MCF 10A (cell line): ENCODE measurements at places on chromosomes 16 and 17.

DNA sequence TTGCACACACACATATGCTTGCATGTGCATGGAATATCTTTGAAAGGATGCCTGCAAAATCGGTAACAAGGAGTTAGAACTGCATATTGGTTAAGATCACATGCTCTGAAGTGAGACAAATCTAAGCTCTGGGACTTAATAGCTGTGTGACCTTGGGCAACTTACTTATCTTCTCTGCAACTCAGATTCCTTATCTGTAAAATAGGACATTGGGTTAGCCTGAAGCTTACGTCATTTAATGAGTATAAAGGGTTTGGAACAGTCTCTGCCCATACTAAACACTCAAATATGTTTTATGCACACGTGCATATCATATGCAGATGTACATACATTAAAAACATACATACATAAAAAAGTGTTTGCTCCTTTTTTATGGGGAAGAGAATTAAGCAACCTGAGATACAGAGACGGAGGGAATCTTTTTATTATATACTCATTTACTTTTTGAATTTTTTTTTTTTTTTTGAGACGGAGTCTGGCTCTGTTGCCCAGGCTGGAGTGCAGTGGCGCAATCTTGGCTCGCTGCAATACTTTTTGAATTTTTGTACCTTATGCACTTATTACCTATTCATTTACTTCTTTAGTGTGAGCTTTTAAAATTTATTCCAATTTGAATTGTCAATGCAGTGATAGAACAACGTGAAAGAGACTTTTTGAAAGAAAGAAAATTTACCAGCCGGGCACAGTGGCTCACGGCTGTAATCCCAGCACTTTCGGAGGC, 206.2 kb downstream of the CCDC182 start:
- no peak for DNase-seq

DNA sequence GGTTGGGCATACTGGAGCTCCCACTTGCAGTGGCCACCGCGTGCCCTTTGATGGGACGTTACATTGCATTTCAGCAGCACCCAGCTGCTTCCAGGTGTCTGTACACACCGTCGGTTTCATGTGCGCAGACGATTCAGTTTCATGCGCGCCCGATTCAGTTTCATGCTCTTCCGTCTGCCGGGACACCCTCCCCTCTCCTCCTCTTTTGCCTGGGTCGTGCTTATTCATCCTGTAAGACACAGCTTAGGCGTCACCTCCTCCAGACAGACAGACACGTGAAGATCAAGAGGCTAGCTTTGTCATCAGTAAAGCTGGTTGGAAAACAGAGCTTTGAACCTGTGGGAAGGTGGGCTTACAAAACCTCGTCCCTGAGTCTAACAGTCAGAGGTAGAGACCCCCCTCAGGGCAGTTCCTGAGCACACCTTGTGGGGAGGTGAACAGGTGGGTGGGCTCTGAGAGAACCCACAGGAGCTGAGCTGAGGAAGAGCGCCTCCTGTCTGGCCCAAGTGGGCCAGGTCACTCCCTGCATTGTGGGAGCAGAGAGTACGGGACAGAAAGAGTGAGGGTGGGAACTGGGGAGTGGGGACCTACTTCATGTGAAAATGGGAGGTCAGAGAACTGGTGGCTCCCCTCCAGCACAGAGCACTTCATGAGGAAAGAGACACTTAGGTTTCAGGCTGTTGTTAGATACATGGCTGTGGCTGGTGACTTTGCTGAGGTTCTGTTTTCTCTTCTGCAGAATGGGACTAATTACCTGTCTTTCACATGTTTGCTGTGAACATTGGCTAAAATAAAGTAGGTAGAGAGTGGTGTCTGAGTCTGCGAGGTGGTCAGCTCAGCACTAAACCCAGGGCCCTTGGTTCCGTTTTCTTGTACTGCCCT, 122.1 kb downstream of the SNX29 start:
- DNase-seq, result no peak

DNA sequence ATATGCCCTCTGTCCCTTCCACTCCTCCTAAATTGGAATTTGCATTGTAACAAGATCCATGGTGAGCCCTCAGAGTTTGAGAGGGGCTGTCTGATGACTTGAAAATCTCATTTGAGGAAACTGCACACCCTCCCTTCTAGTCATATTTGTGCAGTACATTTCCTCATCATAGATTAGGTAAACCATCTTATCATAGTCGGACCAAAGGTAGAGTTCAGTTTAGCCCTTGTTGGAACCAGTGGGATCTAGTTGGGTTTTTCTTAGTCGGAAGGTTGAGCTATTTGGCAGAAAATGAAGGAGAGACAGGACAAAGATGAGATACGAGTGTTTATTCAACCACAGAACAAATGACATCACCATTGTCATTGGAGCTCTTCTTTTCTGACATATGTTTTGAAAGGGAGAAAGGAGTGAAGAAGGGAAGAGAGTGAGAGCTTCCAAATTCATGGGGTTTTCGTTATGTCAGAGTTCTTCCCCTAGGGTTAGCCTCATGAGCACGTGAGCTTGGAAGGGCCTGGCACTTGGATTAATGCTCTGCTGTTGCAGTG, 15.8 kb upstream of the KRT20 start:
- DNase-seq, result no peak

DNA sequence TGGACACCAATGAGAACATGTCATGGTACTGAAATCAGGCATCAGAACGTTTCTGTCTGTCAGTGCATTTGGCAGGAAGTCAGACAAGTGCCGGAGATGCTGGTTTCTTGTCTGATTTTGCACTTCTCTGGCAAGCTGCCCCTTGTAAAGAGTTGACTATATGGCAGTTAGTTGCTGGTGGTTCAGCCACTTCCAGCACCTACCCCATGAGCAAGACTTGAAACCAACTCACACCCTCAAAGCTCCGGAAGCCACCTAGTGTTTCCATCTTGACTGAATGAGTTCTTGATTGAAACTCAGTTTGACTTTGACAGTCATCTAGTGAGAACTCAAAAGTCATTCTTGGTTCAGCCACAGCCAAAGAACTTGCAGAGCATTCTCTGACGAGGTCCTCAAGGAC, 225.1 kb downstream of the SPECC1 start:
- DNase-seq, result no peak

- DNase-seq, result no peak
These were observed 146.3 kb upstream of the NOG start for GRCh38 chr17:56447171-56447570.
